Stimulated activated effector memory CD8-positive, alpha-beta T cell treated with anti-CD3 and anti-CD28 coated beads, Interleukin-12 subunit alpha, Interleukin-12 subunit beta, amount 100 ng/mL, for 72 hours (primary cell): ENCODE measurements at places on chromosomes 5 and 9.

- DNase-seq = peak; percentile 65
Observed at GRCh38 chr5:40436535-40437237, 243.0 kb upstream of the PTGER4 start.

DNA sequence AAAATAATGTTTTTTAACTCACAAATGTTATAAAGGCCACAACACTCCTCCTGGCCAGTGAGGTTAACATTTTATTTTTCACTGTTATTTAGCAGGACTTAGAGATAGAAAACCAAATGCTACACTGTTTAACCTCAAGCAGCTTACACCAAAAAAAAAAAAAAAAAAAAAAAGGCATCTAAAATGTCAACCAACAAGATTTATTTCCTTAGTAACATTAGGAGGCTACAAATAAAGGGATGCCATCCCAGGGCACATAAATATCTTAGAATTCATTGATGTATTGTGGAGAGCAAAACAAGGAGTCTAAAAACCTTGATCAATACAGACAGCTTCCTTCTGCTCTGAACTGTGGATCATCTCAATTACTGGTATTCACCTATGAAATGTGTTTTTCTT lies 53.7 kb downstream of the ELAVL2 start:
- no peak for DNase-seq

GRCh38 chr9:488448-488847 lies 273.8 kb downstream of the DOCK8 start:
- DNase-seq = no peak

GRCh38 chr5:66633754-66634153 lies 37.6 kb downstream of the MAST4 start:
- no peak for DNase-seq

DNA sequence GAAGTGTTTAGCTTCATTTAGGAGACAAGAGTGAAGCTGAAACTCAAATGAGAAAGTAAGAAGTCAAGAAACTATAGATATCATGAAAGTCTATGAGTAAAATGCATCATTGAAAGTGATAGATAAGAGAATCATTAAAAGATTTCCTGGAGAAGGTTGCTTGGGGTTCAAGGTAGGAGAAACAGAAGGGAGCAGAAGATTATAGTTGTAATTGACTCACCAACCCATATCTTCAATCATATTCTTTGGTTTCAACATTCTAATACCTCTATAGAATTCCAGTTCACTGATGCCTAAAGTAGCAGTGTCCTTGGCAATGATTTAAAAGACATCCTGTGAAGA lies 365.7 kb upstream of the RIOK2 start:
- DNase-seq = no peak

DNA sequence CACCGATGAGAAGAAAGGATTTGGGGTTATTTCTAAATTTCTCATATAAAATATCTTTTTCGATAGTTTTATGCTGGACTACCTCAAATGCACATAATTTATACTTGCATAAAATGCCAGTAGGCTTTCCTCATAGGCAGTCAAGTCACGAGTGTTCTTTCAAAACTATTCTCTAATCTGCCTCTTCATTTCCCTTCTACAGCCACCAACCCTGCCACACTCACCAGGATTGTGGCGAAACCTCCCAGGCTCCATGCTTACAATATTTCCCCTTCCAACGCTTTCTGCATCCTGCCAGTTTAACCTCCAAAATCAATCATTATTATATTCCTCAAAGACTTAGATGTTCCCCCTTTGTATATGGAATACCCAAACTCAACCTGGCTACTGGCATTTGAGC lies 65.4 kb downstream of the FRMD3 start:
- DNase-seq = no peak

- DNase-seq = no peak
Observed at GRCh38 chr5:110478895-110479294, 247.6 kb downstream of the TMEM232 start.

- no peak for DNase-seq
Observed at GRCh38 chr9:128288273-128289004, 12.4 kb downstream of the SWI5 start.

DNA sequence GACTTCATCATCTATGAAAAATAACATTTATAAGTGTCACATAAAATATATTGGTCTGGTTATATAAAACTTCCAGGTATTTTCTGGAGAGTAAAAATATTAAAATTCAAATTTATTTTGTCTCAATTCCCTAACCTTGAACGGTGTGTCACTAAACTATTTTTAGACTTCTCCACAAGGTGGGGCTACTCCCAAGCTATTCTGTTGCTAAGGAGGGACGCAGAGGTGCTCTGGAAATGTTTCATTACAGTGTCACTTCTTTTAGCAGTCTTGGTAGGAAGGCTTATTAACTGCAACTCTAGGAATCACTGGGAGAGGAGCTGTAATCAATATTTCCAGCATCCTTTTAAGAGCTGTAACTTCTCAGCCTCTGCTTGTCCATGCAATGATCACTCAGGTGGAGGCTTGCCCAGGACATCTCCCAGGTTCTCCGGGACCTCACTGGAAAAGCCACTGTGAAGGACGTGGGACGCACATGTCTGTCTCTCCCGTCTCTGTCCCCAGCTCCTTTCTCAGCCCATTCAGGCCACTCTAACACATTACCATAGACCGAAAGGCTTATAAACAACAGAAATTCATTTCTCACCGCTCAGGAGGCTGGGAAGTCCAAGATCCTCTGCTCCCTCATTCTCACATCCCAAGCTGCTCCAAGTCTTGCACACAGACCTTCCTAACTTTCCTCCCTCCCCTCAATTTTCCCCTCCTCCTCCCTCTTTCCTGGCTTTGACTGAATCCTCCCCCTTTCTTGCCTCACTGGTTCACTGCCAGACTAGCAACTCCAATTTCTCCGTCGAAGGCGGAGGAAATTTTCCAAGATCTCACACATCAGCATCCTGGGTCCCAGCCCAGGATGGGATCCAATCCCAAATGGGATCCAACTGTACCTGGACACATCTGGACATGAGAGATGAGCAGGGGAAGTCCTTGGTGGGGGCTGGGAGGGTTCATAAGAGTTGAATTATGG lies 32.7 kb upstream of the DNAH5 start:
- no peak for DNase-seq

DNA sequence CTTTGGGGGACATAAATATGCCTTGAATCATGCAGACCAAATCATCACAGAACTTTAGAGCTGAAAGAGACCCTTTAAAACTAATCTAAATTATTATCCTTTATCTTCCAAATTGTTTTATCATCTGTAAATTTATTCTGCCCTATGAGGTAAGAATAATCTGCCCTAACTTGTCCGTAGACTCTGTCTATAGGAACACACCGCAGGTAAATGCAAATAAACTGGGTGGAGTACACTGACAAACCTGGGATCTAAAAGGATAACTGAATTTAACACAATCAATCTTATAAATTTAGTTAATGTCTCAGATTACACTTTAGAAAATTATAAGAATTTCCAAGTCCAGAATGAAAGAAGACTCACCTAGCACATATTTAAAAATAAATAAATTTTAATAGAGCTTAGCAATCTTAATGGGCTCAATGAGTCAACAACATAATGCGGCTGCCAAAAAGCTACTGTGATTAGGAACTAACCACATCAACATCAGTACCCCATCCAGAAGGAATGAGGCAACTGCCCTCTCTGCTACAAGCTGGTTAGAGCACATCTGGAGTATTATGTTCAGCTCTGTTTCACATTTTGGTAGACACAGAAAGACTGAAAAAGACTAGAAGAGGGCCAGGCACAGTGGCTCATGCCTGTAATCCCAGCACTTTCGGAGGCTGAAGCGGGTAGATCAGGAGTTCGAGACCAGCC lies 5.6 kb downstream of the MEGF9 start:
- DNase-seq = no peak

DNA sequence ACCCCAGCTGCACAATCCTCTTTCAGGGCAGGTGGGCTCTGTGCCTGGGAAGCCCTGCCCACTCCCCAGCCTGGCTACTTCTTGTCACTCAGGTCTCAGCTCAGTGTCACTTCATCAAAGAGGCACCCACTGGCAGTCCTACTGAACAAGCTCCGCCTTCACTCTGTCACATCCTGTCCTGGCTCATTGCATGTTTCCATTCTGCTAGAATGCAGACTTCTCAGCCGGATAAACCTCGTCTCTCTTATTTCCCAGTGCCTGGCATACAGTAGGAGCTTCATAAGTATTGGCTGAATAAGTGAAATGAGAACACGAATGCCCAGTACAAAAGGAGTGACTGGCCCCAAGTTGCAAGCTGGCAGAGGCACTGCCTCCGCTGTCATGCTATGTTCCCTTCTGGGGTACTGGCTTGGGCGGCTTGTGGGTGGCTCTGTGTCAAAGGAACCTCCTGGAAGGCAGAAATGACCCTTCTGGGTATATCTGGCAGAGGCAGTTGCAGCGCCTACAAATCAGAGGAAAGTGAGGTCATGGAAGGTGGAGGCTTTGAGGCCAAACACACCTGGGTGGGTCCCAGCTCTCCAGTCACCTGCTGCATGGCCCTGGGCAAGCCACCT lies 98.3 kb upstream of the PHYKPL start:
- DNase-seq = no peak

- no peak for DNase-seq
Observed at GRCh38 chr9:79630521-79631403, 59.0 kb downstream of the TLE4 start.

- no peak for DNase-seq
Observed at GRCh38 chr5:141866096-141866495, 12.1 kb downstream of the PCDH1 start.

DNA sequence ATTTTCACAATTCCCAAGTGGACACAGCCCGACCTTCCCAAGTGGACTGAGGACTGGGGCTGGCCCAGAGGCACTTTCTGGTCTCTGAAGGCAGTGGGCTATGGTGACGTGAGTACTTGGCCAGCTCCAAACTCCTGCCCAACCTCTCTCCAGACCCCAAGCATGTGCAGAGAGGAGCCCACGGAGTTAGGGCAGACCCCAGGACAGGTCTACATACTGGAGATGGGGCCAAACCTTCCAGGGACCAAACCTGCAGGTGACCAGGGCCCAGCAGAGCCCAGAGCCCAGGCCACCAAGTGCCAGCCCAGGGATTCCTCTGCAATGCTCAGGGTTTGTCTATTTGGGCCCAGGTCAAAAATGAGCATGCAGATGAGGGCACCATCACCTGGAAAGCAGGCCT lies 15.3 kb downstream of the BRD3 start:
- no peak for DNase-seq

DNA sequence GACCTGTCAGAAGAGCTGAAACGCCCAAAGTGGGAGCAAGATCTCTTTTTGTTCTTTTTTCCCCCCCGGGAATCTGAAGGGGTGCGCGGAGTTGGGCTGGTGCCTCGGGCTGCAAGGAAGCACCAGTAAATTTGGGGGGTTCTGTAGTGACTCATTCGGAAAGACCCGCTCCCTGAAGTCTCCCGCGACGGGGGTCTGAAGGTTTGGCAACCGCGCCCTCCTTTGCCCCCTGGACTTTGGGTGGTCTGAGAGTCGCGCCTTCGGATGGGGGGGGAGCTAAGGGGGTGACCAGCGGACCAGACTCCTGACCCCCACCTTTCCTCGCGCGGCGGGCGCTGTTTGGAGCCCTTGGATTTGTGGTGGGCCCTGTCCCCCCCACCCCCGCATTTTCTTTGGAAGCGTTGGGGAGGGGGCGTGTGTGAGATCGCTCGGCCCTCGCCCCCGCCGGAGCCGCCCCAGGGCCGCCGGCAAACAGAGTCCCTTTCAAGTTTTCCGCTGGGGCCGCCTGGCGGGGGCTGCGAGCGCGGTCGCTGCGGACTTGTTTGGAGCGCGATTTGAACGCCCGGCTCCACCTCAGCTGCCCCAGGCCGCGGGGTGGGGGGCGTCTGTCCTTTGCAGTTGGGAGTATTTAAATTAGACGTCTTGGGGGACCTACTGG lies 2.0 kb downstream of the CXXC5 start:
- DNase-seq = no peak

DNA sequence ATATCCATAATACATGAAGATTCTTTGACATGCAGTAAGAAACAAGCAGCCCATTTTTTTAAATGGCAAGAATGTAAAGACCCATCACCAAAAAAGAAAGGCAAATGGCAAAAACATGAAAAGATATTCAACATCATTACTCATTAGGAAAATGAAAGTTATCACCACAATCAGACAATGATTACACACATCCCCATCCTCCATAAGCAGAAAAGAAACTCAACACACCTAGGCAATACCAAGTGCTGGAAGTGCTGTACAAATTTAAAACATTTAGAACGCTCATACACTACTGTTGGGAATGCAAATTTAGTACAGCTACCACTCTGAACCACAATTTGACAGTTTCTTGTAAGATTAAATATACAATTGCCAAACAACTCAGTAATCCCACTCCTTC lies 466.7 kb downstream of the ACTL7B start:
- no peak for DNase-seq

GRCh38 chr5:144209361-144209760 lies 38.7 kb downstream of the KCTD16 start:
- DNase-seq = no peak

- DNase-seq = no peak
Observed at GRCh38 chr9:82597241-82598203, 465.4 kb downstream of the RASEF start.

- DNase-seq = no peak
Observed at GRCh38 chr5:56018832-56019231, 24.1 kb upstream of the IL6ST start.

DNA sequence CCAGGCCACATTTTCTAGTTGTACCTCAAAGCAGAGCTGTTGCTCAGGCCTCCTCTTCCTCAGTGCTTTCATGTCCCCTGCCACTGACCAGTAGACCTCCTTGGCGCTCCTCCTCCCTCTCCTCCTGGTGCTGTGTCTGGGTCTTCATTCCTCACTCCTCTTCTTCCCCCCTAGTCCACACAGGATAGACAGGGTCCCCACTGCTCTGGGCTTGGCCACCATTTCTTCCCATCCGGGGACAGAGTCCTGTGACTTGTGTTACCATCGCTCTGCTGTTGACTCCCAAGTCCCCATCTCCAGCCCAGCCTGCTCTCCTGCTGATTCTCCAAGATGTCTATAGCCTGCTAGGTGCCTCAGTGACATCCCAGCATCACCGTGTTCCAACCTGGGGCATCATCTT lies 88.2 kb upstream of the HRH2 start:
- DNase-seq = no peak

GRCh38 chr5:178667101-178667500 lies 40.3 kb upstream of the CLK4 start:
- no peak for DNase-seq

DNA sequence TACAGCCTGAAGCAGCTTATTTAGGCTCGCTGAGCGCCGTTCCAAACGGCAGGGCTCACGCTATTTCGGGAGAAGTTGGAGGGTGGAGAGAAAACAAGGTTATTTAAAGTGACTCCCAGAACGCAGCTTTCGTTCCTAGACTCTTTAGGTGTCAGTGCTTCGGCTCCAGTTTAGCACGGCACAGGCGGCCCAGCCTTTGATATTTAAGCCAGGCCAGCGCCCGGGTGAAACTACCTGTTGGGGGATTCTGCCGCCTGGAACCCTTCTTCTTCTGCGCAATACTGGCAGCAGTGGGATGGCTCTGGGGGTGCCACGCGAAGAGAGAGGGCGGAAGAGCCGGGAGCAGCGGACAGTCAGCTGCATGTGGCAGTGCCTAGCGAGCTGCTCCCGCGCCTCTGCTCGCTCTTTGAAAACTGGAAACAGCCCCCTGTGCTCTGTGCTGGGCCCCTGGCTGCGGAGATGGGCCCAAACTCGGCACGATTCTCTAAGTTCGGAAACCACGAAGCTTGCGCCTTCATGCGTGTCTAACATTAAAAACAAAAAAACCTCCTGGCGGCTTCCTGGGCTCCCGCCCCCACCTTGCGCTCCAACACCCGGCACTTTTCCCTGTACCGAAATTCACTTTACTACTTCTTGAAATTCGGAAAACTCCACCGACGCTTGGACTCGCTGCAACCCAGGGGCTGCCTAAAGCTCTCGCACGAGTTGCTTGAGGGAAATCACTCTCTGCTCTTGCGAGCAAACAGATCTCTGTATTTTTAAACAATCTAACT lies 34.6 kb upstream of the NFIB start:
- DNase-seq = no peak
